ENCODE measurements at places on chromosomes 4 and X. TPM values are rescaled to one million over a fixed set of nuclear protein-coding genes. Genes with fewer than 3 reads are reported as not detected.

RAB41 gene
- not detected for total RNA-seq

USP51 gene
- total RNA-seq: 2.5 TPM

ZAR1 gene
- under 0.01 TPM for total RNA-seq

CT45A2 gene
- not detected for total RNA-seq

CDKL2 gene
- 2.5 TPM for total RNA-seq

CCDC110 gene
- total RNA-seq: 2.0 TPM

MAGEA4 gene
- not detected for total RNA-seq

Data from uterine smooth muscle cell (primary cell).